ENCODE measurements at places on chromosomes 4 and X.

DNA sequence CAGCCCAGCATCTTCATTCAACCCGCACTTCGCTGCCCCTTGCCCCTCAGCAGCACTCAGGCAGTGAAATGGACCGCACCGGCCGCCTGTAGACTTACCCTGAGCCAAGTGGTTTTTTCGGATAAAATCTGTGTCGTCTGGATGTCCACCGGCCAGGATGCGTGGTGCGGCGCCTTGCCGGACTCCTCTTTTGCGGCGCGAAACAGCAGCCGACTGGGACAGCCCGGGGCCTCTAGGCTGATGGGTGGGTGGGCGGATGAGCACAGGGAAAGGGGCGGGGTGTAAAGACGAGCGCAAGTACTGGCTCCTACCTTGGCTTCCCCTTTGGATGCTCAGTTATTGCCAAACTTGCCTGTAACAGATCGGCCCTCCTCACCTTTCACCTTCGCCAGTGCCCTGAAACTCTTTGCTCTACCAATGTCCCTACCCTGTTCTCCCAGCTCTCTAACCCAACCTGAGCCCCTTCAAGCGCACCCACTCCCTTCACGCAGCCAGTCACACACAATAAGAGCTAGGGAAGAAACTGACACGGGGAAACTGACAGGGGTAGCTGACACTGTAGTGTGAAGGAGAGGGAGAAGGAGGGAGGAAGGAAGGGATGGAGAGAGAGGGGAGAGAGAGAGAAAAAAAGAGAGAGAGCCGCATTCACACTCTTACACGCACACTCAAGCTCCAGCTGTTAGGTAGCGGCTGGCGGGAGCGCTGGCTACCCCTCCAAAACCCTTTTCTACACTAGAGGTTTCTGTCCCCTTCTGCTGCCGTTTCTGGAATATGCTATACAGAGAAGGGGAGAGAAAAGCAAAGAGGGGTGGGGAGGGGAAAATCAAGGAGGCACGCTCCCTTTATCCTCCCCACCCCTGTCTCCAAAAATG lies 559 bp downstream of the TRPC5 start:
- peak; percentile 33 for DNase-seq

GRCh38 chr4:75658876-75659275 lies 14.3 kb downstream of the G3BP2 start:
- no peak for DNase-seq

- no peak for DNase-seq
These were observed 36.3 kb downstream of the OPHN1 start for GRCh38 chrX:68396953-68397352.

- no peak for DNase-seq
These were observed 98.1 kb downstream of the MMRN1 start for GRCh38 chr4:89992744-89993143.

GRCh38 chr4:122150931-122151330 lies 1.2 kb upstream of the BLTP1 start:
- no peak for DNase-seq

DNA sequence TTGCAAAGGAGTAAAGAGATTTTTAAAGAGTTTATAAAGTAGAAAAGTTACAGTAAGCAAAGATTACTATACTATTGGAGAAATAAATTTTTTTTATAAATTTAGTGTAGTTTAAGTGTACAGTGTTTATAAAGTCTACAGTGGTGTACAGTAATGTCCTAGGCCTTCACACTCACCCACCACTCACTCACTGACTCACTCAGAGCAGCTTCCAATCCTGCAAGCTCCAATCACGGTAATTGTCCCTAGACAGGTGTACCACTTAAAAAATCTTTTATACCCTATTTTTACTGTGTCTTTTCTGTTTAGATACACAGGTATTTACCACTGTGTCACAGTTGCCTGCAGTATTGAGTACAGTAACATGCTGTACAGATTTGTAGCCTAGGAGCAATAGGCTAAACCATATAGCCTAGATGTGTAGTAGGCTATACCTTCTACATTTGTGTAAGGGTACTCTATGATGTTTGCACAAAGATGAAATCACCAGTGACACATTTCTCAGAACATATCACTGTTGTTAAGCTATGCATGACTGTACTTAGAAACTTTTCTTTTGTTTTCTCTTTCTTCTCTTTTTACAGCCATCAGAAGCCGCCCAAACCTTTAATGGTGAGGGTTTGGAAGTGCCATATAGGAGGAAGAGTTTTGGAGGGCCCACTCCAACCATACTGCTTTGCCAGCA lies 11.8 kb upstream of the SH3RF1 start:
- no peak for DNase-seq

All from amygdala (tissue), 56 donors.